ENCODE measurements at places on chromosomes 16 and 17. TPM values are rescaled to one million over a fixed set of nuclear protein-coding genes. Genes with fewer than 3 reads are reported as not detected.
A peak's percentile ranks its signal among the peaks of the same experiment; 100 is the strongest.

DNA sequence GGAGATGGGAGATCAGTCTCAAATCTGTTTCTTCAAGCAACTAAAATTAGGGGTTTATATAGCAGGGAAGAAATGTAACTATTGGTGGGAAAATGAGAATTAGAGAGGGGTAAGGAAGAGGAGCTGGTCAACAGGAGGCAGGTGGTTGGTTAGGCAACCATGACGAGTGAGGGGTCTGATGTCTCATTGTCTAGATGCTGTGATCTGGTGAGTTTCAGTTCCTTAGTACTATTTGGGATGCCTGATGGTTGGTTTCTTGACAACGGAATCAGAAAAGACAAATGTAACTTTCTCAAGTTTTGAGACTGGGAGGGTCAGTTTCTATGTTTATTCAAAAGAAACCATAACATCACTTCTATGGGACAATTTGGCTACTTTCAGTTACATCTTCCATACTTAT is 415.3 kb upstream of the C16orf82 start:
- DNase-seq: no peak

Gene HS3ST2
- total RNA-seq: 7.3 TPM

- no peak for DNase-seq
These were observed 3.1 kb downstream of the NETO2 start for GRCh38 chr16:47140686-47141085.

DNA sequence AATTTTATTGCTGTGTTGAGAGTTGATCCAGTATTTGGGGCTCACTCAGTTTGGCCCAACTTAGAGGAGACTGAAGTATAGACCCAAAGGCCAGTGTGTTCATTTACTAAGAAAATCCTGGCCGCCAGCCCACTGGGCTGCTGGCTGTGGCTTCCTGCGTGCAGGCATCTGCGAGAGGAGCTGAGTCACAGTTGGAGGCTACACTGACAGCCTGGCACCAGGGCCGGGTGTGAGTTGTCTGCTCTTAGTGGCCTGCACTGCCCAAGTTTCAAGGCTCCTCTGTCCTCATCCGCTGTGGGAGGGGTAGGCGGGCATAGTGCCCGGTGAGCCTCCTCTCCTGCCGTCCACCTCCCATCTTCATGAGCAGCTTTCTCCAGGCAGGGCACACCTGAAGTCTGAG is 54.2 kb downstream of the PLD6 start:
- DNase-seq: peak; percentile 67

Gene CNP
- total RNA-seq: 55.5 TPM

Gene CA4
- 12.3 TPM for total RNA-seq

DNA sequence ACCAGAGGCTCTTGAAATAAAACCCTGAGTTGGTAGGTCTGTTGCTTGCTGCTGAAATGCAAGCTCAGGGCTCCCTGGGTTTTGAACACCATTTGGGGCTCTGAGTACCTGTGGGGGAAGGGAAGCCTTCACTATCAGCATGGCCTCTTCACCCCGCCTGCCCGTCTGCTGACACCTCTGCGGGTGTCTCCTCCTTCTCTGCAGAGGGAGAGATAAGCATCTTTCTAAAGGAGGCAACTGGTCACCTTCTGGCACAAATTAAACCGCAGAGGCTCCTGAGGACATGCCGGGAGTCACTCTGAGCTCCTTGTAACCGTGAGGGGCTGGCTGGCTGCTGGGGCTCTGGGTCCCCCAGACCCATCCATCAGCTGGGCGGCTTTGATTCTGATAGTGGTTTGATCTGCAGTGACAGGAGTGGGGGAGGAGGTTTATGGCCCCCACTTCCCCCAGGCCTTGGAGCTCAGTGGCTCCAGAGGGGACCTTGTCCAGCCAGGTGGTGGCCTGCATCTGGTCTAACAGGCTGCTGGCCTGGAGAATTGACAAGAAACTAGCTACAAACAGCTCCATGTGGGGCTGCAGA is 123.5 kb downstream of the IRF8 start:
- no peak for DNase-seq

DNA sequence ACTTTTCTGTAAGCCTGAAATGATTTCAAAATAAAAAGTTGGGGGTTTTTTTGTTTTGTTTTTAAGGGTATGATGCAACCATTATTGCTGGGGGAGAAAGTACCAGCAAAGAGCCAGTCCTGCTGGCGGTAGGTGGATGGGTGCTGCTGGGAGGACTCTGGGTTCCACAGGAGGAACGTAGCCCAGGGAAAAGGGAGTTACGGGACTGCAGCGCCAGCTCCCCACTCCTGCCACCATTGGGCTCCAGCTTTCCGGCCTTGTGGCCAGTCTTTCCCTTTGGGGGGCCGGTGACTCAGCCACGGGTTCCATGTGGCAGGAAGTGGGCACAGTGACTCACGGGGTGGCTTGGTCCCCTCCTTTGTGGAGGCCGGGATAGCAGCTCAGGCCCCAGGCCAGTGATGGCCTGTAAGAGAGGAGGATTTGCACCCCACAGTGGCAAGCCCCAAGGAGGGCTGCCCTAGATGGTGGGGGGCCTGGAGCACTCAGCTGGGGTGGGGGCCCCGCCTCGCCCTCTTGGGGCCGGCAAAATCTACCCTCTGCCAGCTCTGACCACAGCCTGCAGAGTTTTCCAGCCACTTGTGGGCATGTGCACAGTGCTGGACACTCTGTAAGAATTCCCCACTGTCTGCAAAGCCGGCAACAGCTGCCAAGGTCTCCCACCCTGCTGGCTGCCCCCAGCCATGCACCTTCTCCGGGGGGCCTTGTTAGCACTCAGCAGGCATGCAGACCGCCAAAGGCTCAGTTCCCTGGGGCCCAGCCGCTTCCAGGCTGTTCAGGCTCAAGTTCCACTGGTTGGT is 30.4 kb downstream of the SOCS3 start:
- no peak for DNase-seq

Gene KRT16
- total RNA-seq: 100 TPM

Gene CRYBA1
- not detected for total RNA-seq

- no peak for DNase-seq
These were observed 121.0 kb upstream of the ADAMTS18 start for GRCh38 chr16:77555791-77556190.

Gene NEUROD2
- not detected for total RNA-seq

Gene HP
- total RNA-seq: 24.5 TPM

Gene UMOD
- total RNA-seq: not detected

DNA sequence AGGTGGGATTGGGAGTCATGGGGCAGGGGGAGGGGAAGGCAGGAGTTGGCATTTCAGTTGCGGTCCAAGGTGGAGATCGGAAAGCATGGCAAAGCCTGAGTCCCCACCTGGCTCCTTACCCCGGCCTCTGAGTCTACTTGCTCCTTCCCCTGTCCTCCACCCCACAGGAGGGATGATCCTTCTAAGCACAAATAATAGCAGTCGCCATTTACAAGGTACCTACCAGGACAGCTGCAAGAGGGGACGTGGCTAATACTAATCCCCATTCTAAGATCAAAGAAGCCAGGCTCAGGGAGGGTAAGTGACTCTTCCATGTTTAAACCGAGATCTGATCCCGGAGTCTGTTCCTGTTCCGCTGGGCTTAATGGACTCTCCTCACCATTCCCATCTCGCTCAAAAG is 396.3 kb downstream of the SLC39A11 start:
- DNase-seq: no peak

DNA sequence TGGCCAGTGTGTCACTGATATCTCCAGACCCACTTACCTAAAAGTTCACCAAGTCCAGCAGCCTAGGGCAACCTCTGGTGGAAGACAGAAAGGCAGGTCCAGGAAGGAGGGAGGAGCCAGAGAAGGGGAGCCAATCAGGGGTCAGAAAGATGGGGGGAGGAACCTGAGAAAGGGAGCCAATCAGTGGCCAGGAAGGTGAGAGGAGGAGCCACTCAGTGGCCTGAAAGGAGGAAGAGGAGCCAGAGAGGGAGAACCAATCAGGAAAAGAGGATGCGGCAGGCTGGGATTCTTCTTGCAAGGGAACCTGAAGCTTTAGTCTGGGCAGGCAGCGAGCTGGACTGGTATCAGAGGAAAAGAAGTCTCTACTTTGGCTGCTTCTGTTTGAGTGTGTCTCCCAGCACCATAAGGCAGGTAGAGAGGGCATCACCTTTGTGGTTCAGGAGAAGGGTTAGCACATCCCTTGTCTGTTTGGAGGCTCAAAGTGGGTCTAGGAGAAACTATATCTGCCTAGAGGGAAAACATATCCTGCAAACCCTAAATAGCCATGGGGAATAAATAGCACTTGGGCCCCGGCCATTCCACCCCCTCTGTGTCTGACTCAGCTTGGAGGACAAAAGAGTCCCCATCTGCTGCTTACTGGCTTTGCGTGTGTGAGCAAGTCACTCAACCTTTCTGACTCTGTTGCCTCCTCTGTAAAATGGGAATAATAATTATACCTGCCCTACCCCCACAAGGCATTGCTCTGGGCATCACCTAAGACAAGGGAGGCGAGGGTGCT is 43.4 kb upstream of the CRHR1 start:
- peak; percentile 38 for DNase-seq

- DNase-seq: no peak
These were observed 410.1 kb downstream of the NPIPA8 start for GRCh38 chr16:17926461-17926860.

Gene PRAC1
- not detected for total RNA-seq

Gene GRAP
- total RNA-seq: 1.8 TPM

Gene ANKS3
- 33.1 TPM for total RNA-seq

- no peak for DNase-seq
These were observed 83.6 kb downstream of the SDK2 start for GRCh38 chr17:73560661-73561060.

Gene GRIN2C
- not detected for total RNA-seq

Gene NPIPA2
- total RNA-seq: not detected

DNA sequence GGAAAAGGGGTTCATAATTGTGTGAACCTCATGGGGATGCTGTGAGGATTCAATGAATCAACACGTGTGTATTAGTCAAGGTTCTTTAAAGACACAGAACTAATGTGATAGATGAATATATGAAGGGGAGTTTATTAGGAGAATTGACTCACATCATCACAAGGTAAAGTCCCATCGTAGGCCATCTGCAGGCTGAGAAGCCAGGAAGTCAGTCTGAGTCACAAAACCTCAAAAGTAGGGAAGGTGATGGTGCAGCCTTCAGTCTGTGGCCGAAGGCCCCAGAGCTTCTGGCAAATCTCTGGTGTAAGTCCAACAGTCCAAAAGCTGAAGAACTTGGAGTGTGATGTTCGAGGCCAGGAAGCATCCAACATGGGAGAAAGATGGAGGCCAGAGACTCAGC is 413.4 kb downstream of the CDH13 start:
- DNase-seq: no peak

Gene PRR29
- 1.3 TPM for total RNA-seq

Gene ACSM2A
- not detected for total RNA-seq

GRCh38 chr16:78228704-78229103 is 129.2 kb downstream of the WWOX start:
- no peak for DNase-seq

GRCh38 chr16:2857451-2858244 is at the start of gene PRSS22:
PRSS22 (minus strand) TSS chr16:2858170; CDS start chr16:2858104, 66 bp downstream.
- DNase-seq: peak; percentile 78

- no peak for DNase-seq
These were observed 28.3 kb downstream of the RTN4RL1 start for GRCh38 chr17:1996800-1997288.

Gene ALOX15B
- 12.3 TPM for total RNA-seq

DNA sequence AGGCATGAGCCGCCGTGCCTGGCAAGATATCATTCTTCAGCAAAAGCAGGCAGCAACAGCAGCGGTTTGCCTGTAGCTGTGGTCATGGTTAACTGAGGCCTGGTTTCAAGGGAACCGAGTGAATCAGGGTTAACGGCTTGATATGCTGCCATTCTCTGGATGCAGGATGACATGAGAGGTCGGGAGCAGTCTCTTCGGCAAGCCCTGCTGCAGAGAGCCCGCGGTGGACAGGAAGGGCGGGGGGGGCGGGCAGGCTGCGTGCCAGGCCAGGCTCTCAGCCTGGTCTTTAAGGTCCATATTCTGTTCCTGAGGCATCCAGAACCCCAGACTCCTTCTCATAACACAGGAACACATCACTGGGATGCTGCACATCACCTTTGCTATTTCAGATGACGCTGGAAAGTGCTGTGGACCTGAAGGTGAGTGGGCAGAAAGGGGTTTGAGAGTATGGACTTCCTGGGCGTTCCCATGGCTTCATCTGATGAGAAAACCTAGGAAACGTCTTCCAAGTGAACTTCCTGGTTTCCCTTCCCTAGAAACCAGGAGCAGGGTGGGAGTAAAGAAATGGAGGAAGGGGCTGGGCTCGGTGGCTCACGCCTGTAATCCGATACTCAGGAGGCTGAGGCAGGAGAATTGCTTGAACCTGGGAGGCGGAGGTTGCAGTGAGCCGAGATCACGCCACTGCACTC is 165.6 kb upstream of the RPH3AL start:
- no peak for DNase-seq

DNA sequence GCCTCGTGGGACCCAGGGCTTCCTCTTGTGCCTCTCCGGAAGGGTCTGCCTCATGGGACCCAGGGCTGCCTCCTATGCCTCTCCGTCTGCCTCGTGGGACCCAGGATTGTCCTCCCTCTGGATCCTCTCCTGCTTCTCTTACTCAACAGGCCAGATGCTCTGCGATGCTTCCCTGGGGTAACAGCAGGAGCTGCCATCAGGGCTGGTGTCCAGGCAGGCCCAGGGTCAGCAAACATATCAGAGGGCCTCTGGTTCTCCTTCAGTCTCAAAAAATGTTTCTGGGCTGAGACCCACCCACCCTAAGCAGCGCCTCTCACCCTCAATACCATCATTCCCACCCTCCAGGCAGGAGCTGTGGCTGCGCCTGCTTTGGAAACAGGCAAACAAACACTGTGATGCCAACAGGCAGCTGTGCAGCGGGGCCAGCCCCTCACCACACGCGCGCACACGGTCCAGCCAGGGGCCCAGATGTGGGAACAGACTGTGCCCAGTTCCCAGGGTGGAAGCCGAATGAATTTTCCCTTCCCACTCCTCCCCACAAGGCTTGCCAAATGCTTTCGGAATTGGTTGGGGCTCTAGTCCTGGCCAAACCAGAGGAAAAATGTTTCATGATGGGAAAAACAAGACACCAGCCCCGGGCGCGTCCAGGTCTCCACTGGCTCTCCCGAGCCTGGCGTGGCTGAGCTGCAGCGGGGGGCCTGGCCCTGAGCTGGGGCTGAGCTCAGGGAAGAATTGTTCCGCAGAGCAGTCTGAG is 11.3 kb downstream of the TIMM22 start:
- peak; percentile 59 for DNase-seq

- DNase-seq: no peak
These were observed 1.7 kb downstream of the PPM1D start for GRCh38 chr17:60601447-60602384.

Gene KCNH4
- total RNA-seq: not detected

Gene C16orf54
- total RNA-seq: 1.8 TPM

DNA sequence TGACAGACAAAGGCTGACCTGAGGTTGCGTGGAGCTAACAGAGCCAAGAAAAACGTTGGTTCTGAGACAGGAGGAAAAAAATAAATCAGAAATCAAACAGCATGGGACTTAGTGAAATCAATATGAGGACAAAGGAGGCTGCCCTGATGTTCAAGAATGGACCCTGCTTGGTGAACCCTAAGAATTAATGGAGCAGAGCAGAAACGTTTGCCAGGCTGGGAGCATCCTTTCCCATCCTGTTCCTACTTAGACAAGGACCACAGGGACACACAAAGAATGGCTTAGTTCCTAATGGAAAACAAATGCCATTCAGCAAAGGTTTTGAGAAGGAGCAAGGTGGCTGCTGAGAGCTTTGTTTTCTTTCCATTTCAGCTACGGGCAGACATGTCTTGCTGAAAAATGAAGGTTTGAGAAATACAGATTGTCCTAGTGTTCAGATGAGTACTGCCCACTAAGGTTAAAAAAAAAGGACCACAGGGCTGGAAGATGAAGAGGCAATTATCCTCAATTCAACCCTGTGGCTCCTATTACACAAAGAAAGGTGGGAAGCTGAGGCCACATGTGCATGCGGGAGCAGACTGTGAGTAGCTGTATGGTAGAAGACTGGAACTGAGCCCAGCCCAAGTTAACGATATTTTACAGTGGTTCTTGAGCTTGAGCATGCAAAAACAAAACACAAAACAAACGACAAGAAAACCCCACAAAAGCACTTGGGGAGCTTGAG is 230.1 kb downstream of the SLC39A11 start:
- DNase-seq: no peak

Measured in breast epithelium (tissue), 4 donors.